NCI-H1048 (cell line): ENCODE measurements at places on chromosomes 3 and 15.

GRCh38 chr3:61593446-61594029 lies 32.2 kb downstream of the PTPRG start:
- DNase-seq = no peak

DNA sequence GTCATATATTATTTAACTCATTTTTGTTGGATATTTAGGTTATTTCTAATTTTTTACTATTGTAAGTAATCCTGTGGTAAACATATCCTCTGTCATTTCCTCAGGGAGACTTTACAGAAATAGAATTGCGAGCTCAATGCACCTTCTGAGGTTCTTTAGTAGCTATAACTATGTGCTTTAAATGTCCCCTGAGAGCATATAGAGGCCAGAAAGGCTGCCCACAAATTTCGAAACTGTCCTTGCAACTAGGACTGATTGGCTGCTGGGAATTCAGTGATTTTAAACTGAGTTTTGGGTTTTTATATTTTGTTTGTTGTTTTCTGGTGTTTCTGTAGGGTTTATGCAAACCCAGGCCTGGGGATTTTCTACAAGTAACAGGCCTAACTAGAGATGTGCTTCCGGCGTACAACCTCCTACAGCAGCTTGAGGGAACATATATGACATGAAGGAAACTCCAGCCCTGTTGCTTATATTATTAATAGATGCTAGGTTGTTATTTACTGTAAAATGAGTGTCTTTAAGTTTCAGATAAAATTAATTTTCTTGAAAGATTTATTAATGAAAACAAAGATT lies 29.1 kb upstream of the P4HTM start:
- no peak for DNase-seq

DNA sequence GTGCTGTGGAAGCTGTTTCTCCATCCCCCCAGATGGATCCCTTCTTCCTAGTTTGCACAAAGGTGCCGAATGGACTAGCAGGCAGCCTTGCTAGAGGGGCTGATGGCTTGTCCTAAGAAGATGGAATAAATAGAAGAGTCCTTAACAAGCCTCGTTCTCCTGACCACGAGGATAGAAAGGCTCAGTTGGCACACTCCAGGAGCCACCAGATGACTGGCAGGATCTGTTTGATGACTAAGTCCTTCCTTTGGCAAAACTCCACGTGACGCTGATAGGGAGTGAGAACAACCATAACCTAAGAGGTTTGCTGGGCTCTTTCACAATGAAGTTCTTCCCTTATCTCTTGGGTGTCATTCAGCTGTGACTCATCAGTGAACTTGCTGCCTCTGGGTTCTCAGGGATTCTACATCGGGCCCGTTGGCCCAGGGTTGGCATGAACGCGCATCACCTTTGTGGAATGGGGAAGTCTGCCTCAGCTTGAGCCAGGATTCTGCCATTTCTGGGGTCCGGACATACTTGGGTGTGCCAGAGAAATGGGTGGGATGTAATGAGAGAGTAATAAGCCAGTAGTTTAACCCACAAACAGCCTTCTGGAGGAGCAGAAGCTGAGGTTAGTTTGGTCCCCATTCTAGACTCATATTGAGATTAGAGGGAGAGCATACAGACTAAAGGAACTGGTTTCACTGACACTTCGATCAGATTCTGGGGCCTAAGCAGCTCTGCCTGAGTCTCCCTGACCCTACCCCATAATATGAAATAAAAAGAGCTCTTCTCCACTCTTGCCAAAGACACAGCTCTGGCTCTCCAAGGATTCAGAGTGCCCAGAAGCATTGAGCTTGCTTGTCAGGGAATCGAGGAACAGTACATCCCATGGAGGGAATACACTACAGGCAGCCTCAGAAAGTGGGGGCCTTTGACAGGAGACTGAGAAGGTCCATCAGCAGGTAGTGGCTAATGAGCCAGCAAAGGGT lies 2.0 kb upstream of the MELTF start:
- DNase-seq = no peak

DNA sequence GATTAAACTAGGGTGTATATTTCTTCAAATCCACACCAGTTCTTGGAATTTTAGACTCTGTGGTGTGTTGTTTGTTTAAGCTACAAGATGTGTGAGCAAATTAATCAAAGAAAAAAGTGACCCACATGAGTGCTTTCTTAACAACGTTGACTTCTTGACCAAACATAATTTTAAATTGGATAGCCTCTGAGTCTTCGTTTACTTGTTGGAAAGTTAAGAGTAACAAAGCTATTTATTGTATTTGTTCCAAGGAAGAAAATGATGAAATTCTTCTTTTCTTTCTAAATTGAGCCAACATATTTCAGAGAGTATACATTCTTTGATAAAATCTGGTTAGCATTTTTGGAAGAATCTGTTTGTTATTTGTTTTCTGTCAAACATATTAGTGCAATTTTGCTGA lies 99.9 kb upstream of the IGSF10 start:
- no peak for DNase-seq

DNA sequence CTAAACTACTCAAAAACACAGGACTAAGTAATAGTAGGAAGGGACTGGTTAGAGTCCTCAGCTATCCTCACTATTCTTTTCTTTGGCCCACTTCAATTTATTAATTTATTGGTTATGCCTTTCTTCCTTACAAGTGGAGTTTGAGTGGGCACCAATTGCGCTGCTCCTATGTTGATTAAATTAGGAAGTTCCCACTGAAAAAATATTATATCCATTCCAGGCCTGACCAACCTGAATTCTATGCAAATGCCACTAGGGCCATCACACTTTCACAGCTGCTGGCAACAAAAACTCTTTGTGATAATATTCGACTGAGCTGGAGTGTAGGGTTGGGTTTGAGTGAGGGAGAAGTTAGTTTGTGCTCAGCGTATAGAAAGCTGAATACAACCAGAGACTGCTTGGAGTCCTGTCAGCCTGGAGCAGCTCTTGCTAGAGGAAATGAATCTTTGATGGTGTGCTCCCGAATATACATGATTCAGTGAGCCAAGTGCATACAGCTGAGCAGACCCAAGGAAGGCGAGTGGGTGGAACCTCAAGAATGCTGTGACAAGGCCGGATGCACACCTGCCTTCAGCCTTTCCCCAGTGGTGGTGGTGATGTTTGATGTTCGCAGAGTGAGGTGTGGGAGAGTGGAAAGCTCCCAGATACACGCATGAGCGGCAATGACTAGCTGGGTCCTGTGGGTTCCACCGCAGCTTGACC lies 1.5 kb downstream of the ARHGEF3 start:
- no peak for DNase-seq

DNA sequence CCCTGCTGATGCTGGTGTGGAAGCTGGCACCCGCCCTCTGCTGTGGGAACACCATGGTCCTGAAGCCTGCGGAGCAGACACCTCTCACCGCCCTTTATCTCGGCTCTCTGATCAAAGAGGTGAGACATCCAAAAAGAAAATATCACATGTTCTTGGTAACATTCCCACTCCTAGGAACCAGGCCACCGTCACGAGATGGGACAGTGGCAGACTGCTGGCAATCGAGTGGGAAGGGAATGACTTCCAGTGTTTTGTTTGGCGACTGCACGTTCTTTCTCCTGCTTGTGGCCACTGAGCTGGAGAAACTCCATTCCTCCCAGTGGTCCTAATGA lies 14.3 kb downstream of the ALDH1A3 start:
- DNase-seq = no peak

DNA sequence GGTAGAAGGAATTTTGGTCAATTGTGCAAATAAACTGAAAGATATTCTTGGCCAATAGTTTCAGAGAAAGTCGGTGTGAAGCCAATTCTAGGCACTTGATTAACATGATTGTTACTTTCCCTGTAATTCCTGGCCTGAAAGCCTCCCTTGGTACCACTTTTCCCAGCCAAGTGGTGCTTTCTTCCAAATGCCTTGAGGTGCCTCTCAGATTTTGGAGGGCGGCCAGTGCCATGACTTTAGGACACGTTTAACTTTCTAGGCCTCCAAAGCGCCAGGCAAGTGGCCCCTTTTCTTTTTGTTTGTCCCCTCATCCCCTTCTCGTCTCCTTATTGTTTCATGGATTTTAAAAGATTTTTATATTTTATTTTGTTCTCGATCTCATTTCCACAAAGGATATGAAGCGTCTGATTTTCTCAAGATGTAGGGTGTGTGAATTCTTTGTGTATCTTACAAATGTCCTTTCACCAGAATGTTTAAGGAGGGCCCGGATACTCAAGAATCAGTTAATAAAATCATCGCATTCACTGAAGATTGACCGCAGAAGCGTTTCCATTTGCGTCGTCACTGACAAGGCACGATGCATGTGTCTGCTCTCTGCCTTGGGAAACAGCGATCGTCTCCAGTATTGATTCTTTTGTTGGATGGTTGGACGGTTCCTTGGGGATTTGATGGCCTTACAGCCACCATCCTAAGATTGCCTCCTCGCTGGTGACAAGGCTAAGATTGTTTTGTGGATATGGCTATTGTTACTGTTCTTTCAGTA lies 87.8 kb downstream of the ASB7 start:
- DNase-seq = no peak

- no peak for DNase-seq
Measured at GRCh38 chr3:12394569-12395271, 89.6 kb upstream of the TSEN2 start.

GRCh38 chr15:67406257-67406861 lies 114.6 kb upstream of the C15orf61 start:
- no peak for DNase-seq

DNA sequence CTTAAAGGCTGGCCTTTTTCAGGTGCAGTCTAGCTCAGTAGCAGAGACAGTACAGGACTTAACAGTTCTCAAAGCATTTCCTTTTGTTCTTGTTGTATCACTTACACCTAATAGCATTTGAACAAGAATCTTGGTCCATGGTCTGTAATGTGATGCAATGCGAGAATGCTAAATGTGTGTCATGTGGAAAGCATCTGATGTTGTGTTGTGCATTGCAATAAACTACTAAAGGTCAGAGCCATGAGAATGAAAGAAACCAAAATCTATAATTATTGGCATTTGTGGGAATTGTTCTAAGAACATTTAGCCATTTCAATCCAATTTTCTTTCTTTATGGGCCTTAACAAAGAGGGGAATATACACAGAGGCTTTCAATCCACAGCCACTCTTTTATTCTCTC lies 324.5 kb upstream of the ROBO2 start:
- no peak for DNase-seq

GRCh38 chr3:160057331-160057730 lies 68.7 kb downstream of the IL12A start:
- DNase-seq = no peak

DNA sequence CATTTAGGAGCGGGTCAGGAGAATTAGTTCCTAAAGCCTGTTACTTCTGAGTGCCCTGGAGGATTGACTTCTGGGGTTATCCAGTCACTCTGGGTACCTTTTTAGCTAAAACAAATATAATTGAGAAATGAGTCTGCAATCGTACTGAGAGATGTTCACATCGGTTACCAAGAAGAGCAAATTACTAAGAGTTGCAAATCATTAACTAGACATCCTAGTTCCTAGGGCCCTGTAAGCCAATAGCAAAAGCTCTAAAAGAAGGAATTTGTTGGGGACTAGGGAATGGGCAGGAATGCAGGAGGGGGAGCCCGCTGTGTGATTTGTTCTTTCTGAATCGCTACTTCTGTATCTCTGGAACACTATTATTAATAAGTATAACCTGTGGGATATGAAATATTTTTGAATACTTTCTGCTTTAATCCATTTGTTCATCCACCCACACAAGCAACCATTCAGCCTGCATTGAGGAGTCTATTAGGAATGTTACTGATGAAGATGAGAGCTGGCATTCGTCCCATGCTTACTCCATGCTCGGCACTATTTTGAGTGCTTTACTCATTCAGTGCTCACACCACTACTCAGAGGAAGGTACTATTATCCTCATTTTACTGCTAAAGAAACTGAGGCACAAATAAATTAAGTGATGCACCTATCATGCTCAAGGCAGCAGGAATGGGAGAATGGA lies 31.5 kb upstream of the KY start:
- DNase-seq = no peak

- no peak for DNase-seq
Measured at GRCh38 chr3:108420926-108421325, 89.5 kb downstream of the MYH15 start.

DNA sequence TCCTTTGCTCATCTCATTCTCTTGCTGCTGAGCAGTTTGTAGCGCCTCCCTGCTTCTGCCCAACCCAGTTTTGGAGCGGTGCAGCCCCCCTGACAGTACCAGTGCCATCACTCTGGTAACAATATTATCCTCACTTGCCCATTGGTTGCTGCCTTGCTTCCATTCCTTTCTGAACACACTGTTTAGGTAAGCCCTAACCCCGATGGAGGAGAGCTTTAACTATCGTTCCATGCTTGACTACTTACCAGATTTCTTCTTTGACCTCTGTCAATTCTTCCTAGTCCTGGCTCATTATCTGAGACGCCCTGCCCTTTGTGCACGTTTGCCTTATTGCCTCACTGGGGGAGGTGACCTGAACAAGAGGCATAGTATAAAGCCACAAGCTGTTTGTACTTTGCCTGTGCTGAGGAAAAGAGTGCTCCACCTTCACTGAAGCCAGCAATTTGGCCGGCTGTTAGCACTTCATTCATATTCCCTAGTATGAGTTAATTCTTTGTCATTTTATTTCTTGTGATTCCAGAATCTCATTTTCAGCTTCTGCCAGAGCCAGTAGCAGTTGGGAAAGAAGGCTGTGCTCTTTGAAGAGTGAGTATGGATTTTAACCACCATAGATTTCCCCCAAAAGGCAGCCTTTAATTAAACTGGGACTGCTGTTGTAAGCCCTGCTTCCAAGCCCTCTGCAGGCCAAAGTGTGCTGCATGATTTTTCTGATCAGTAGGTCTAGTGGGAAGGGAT lies 11.9 kb downstream of the ABHD6 start:
- DNase-seq = no peak

DNA sequence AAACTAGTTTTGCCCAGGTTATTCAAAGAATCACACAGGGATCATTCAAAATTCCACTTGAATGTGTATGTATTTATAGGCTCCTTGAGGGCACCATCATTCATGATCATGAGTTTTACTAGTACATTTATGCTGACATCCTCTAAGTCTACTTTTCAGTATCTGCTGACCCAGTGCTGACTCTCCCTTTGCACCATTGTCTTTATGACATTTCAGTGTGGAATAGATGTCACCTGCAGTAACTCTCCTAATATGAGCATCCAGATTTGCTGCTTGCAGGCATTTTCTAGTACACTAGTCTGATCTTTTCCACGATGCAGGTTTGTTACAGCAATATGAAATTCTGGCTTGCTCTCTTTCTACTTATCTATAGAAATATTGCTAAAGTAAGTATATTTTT lies 1603.5 kb downstream of the SI start:
- DNase-seq = no peak

GRCh38 chr3:171782617-171783016 lies 27.7 kb downstream of the PLD1 start:
- no peak for DNase-seq

- no peak for DNase-seq
Measured at GRCh38 chr3:48018841-48019240, 2.6 kb upstream of the MAP4 start.

DNA sequence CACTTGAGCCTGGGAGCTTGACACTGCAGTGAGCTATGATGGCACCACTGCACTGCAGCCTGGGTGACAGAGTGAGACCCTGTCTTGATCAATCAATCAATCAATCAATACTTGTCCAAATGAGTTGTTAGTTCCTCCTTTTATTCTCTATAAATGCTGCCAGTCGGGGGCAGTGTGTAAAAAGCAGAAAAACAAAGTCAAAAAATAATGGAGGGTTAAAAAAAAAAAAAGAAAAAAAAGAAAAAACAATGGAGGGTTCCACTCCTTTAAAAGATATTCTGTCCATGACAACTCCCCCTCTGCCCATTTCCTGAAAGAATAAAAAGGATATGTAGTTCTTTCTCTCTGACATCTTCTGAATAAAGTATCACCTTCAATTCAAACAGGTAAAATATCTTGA lies 1068.6 kb downstream of the FHIT start:
- DNase-seq = no peak
